A172 (cell line): ENCODE measurements at places on chromosomes 4 and X.
A peak's percentile ranks its signal among the peaks of the same experiment; 100 is the strongest.

- DNase-seq, result no peak
Observed at GRCh38 chr4:1575418-1576303, 108.5 kb downstream of the FAM53A start.

GRCh38 chrX:110395877-110396276 is 37.2 kb downstream of the RTL9 start:
- DNase-seq, result no peak

DNA sequence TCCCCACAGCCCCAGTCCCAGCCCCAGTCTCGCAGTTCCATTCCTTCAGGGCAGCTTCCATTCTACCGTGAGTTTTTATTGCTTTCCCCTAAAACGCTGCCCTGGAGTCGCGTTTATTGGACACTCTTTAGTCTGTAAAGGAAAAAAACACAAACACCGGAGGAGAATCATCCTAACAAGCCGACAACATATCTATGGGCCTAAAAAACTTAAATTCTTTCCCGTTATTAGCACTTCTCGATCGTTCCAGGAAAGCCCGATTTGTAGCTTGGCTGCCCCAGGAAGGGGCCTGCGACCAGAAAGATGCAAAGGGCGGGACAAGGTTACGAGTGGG is 178.5 kb downstream of the CBR4 start:
- DNase-seq, result no peak

DNA sequence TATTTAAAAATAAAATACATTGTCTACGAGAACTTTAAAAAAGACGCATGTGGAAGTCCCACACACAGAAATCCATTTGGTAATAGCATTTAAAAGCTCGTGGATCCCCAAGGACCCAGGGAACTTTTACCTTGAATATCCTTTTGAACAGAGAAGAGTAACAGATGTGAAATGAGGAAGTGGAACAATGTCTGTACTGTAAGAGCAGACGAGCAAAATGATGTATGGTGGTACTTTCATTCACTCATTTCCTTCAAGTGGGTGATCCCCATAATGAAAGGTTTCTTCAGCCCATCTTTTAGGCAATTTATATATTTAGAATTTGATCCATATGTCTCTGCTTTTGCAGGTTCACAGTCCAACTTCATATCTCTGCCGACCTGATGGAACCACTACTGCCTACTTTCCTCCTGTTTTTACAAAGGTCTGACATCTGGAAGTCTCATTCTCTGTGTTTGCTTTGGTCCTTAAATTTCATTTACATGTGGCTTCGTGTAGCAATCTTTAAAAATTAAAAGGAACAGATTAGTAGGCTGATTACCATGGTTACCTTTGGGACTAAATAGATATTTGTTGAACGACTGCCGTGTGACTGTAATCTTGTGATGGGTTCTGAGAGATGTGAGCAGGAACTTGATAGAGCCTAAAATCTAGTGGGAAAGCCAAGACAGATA is 188.4 kb downstream of the PALLD start:
- DNase-seq, result no peak

DNA sequence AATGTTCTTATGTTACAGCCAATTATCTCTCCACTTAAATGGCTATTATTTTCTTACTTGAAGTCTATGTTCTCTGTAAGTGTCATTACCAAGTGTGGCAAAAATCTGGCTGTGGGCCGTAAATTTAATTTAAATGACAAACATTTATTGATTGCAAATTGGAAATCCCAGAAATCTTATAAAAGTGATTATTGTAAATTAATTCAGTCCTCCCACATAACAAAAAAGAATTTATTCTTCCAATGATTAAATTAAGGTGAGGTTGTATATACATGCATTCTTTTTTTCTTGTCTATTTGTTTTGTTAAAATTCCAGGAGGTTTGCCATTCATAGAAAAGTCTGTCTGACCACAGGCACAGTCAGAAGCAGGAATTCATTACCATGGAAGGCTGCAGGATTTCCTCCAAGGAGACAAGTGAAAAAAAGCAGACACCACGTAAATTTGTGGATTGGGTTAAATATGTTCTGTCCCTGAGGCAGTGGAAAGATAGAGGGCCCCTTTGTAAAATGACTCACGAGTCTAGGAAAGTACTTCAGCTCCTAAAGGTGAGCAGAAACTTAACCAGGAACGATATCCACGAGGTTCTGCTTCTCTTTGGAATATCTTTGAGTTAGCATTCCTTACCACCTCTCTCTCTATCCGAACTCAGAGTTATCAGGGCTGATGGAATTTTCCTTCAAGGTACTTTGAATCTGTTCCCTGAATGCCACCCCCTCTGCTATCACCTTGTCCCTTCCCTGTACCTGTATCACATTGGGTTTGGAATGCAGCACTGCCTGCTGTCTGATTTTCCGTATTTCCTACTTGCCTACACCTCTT is 10.7 kb downstream of the PPARGC1A start:
- DNase-seq, result peak; percentile 55

DNA sequence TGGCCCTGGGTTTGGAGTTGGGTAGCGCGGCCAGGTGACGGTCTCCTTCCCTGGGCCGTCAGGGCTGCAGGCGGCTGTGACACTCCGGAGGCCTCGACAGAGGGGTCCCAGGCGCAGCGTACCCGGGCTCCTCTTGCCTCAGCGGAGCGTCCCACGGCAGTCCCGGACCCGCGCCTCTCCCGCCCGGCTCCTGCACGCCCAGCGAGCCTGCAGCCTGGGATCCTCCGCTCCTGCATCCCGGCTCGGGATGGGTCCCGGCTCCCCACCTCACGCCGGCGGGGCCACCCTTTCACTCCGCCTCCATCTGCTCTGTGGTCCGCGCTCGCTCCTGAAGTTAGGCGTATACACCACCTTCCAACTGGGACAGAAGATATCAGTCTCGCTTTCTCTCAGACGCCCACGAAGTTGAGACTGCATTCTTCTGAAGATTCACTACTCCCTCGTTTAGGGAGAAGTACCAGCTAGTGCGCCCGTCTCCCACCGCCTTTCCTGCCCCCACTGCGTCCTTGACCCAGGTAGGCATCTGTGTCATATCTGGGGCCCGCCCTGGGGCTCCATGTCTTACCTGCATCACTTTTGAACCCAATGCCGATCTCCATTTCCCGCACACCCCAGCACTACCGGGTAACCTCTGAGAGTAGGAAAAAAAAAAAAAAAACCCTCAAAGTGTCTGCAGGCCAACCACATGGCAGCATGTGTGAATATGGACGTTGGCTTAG is 32.3 kb upstream of the KDR start:
- DNase-seq, result no peak
